ENCODE measurements at places on chromosomes 3 and 15. TPM values are rescaled to one million over a fixed set of nuclear protein-coding genes. Genes with fewer than 3 reads are reported as not detected.

Gene KLHL40
- total RNA-seq, result not detected

Gene OXTR
- 1.5 TPM for total RNA-seq

Gene GOLGA6D
- not detected for total RNA-seq

Gene PLA2G4E
- total RNA-seq, result not detected

Gene SYNPR
- total RNA-seq, result not detected

Gene KBTBD13
- total RNA-seq, result not detected

Gene RAB6B
- 2.0 TPM for total RNA-seq

Gene HCN4
- total RNA-seq, result not detected

Gene EPHA3
- 20.1 TPM for total RNA-seq

Gene BNC1
- under 0.01 TPM for total RNA-seq

Gene RPP25
- total RNA-seq, result 10.1 TPM

Gene CNTN6
- total RNA-seq, result 0.20 TPM

Gene TRPM1
- not detected for total RNA-seq
